NCI-H1694 treated with DMSO at 0.1 percent for 48 hours (cell line): ENCODE measurements at places on chromosomes 11 and 22.

DNA sequence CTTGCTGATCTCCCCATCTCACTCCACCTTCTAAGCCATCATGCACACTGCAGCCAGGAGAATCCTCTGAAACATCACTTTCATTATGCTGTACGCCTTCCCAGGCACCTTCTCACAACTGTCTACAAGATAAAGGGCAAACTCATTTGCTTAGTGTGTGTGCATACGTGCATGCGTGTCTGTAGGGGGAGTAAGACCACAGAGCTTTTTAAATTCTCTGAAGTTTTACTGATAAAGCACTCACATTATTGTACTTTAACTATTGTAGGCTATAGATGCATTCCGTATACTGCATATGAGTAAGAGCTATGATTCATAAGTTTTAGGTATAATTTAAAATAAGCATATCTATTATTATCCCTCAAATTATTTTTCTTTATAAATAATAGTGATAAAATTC lies 15.3 kb upstream of the ANKK1 start:
- DNase-seq: no peak

DNA sequence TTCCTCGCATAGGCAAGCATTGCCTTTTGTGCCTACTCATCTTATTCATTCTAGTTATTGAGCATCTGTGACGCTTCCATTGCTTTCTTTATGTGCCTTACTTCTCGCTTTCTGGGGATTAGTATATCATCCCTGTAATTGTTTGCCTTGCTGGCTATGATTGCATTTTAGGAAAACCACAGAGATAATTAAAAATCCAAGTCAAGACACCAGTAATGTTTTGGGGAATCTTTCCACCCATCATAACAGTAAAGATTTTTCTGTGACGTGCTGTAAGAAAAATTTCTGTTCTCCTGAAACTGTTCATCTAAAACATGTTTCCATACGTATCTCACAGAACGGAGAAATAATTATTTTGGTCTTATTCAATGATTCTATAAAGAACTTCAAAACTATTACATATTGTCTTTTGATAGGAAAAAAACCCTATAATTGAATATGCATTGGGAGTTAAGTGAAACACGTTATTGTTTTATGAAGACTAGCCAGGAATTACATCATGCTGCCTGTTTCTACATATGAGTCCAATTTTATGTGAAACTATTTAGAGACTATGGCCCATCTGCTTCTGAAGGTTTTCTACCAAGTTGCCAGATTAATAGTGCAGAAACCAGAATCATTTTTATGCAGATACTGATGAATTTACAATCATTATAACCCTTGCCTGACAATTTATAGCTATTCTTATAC lies 133.7 kb upstream of the FIBIN start:
- no peak for DNase-seq

DNA sequence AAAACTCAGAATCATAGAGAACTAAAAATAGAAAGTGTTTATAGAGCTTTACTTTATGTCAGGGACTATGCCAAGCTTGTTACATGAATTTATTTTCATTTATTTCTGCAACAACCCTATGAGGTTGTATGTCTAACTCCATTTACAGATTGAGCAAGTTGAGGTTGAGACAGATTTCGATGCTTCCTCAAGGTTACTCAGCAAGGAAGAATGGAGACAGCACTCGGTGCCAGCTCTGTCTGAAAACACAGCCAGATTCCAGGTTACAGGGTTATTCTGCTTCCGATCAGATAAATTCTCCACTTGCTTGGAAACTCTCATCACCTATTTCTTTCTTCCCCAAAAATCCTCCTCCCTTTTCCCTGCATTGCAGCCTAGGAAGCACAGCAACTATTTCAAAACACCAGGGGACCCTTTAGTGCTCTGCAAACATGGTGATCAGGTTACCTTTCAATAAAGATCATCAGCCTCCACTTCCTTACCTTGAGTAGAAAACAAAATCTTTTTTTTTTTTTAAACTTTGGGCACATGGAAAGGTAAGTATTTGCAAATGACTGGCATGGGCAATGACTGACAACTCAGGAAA lies 7.0 kb downstream of the MMP3 start:
- no peak for DNase-seq

- DNase-seq: no peak
These were observed 98.4 kb downstream of the CCDC83 start for GRCh38 chr11:85953491-85954143.
